ENCODE measurements at places on chromosomes 1 and 21.

DNA sequence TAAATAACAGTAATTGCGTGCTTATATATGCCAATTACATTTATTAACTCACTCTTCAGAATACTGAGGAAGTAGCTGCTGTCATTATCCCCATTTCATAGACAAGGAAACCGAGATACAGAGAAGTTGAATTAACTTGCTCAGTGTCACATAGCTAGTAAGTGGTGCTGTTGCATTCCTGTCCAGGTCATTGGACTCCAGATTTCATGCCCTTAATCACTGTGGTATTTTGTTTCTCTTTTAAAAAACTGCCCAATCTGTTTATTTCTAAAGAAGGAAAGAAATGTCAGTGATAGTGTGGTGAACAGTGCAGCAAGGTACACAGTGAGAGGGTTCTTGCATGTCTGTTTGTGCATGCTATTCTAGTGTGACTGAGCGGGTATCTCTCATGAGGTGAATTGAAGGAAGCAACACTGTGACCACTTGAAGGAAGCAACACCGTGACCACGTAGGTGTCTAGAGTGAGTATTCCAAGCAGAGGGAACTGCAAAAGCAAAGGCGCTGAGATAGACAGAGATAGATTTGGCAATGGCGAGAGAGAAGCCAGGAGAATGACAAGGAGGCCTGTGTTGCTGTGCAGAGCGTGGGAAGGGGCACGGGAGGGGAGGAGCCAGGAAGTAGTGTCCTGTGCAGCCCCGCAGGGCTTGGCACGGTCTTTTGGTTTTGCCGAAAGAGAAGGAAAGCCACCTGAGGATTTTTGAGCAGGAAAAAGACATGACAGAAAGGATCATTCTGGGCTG lies 95.9 kb downstream of the CAMTA1 start:
- no peak for DNase-seq

GRCh38 chr1:116133696-116134475 lies 22.7 kb downstream of the MAB21L3 start:
- no peak for DNase-seq

GRCh38 chr1:30782361-30783255 lies 25.0 kb upstream of the LAPTM5 start:
- peak; percentile 55 for DNase-seq

DNA sequence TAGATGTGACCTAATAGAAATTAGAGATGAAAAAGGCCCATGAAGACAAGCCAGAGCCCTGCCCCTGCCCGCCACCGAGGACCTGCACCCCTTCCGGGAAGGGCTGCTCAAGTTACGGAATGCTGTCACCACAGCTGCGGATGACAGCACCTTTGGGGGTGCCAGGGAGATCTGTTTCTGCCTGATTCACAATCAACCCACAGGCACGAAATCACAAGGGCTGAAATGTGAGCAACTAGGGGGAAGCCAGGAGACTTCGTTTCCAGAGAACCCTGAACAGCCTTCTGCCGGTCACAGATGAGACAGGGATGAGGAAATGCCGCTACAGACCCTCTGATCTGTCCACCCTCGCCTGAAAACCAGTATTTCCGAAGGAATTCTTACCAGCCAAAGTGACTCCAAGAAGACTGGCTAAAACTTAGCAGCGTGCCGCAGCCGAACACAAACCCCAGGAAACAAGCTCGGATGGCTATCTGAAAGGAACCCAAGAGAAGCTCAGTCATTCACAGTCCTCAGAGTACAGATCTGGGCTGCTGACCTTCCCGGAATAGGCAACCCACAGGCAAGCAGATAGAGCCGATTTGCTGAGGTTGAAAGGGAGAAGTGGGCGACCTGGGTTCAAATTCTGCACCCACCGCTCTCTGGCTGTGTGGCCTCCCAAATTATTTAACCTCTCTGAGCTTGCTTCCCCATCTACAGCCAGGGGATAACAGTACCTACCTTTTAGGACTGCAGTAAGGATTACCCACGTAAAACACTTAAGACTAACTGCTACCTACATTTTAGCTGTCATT lies 1.1 kb downstream of the ICMT start:
- no peak for DNase-seq

DNA sequence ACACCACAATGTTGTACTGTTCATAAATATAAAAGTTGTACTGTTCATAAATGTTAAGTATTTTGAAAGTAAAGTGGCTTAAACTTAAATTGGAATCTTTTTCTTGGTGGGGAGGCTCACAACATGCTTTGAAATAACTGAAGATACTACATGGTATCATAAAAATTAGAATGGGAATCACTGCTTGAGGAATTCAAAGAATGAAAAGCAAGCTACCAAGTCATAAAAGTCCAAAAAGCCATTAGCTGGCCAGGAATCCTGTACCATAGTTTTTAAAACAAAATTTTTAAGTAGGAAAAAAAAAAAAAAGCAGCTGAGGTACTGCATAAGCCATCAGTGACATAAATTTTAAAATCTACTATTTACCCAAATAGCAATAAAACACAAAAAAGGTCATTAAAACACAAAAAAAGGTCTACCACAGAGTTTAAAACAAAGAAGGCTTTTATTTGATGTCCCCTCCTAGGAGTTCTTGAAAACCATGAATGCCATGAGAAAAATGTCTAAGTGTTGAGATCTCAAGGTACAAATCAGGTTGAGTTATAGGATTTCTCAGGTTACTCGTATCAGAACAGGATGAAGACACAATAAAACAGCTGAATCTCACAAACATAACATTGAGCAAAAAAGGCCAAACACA lies 8.6 kb downstream of the ZZZ3 start:
- no peak for DNase-seq

GRCh38 chr1:88101041-88101440 lies 583.0 kb upstream of the PKN2 start:
- DNase-seq = no peak

- no peak for DNase-seq
Observed at GRCh38 chr1:233240829-233241682, 54.5 kb downstream of the PCNX2 start.

- no peak for DNase-seq
Observed at GRCh38 chr1:100767176-100767890, 47.8 kb downstream of the VCAM1 start.

DNA sequence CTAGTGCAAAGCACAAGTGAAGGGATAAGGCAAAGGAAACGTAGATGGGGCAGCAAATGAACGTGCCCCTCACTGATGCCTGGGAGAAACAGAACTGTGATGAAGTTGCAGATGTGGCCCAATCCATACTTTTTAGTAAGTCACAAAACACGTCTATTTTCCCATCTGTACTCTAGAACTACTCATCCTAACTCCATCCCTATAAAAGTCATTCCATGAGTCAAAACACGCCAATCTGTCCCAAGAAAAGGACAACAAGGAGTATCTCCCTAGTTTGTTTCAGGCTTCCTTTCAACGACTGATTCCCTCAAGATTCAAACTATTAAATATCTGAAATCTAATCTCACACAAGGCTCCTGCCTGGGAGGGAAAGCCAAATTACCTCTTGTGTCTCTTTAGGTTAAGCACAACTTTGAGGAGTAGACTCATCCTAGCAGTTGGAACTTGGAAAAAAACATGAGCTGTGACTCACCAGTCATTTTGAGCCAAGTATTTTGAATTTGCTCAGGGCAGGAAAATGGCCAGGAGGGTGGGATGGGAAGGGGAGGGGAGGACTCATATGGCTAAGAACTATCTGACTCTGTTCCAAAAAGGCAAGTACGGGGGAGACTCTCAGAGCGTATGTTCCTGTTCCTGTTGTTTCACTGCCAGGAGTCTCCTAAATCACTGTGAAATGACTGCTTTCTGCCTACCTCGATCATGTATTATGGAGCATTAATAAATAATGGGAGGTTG lies 214.5 kb upstream of the CAMK1G start:
- no peak for DNase-seq

DNA sequence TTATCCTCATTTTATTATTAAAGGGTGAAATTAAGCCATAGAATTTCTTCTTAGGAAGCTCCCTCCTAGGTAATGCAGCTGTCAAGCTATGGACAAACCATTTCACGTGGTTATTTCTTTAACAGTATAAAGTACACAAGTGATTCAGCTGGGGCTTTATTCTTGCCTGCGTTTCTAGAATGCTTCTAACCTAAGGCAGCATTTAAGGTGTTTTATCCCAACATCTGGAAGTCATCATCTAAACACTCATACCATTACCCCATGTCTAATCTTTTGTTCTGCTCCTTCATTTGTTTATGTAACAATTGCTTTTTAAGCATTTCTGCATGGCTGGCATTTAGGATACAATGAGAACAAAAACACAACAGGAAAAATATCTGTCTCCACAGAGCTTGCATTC lies 829.2 kb upstream of the ADAMTS5 start:
- no peak for DNase-seq

- no peak for DNase-seq
Observed at GRCh38 chr1:76418531-76418930, 344.0 kb downstream of the ST6GALNAC3 start.

DNA sequence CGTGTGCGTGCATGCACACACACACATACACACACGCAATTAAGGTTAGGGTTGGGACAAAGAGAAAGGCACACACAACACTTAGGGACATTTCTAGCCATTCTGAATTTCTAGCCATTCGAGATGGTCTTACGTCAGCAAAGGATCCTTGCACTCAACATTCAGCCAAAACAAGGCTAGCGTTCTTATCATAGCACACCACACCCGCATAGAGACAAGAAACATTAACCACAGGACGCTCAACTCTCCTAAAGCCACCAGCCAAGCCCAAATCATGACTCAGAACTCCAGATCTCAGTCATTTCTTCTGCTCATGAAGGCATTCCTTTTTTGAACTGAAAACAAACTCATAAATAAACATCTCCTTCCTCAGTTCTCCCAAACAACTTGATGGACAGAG lies 106.8 kb downstream of the LMO4 start:
- no peak for DNase-seq

DNA sequence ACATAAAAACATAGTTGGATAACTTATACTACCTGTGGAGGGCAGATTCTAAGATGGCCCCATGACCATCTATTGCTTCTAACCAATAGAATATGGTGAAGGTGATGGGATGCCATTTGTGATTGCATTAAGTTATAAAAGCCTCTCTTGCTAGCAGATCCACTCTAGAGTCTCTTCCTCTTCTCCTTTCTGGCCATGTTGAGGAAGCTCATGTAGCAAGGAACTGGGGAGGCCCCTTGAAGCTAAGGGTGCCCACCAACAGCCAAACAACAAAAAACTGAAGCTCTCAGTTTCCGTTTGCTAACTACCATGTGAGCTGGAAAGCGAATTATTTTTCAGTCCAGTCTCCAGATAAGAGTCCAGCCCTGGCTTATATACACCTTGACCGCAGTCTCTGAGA lies 16.0 kb upstream of the AGO1 start:
- DNase-seq = no peak

GRCh38 chr1:152864443-152864842 lies 4.6 kb downstream of the LCE7A start:
- no peak for DNase-seq

DNA sequence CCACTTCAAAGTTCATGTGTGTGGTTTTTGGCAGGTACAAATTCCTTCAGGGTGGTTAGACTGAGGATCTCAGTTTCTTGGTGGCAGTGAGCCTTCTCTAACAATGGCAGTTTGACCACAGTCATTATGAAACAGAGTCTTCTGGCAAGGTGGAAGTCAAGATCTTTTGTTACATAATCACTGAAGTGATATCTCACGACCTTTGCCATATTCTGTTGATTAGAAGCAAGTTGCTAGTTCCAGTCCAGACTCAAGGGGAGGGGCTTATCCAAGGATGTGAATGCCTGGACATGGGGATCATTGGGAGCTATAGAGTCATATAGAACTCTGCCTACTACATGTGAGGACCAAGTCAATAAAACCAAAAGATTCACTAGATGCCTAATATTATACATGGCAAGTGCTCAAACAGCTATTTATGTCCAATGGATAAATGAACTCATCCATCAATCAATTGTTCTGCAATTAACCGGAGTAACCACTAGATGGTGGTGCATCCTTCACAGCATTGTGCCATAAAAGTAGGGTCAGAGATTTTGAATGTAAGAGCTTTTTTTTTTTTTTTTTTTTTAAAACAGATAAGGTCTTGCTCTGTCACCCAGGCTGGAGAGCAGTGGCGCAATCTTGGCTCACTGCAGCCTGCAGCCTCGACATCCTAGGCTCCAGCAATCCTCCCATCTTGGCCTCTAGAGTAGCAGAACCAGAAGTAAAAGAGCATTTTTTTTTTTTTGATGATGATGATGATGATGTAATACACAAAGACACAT lies 131.9 kb downstream of the CRB1 start:
- no peak for DNase-seq

GRCh38 chr1:92934395-92935378 lies 26.6 kb downstream of the DIPK1A start:
- no peak for DNase-seq

DNA sequence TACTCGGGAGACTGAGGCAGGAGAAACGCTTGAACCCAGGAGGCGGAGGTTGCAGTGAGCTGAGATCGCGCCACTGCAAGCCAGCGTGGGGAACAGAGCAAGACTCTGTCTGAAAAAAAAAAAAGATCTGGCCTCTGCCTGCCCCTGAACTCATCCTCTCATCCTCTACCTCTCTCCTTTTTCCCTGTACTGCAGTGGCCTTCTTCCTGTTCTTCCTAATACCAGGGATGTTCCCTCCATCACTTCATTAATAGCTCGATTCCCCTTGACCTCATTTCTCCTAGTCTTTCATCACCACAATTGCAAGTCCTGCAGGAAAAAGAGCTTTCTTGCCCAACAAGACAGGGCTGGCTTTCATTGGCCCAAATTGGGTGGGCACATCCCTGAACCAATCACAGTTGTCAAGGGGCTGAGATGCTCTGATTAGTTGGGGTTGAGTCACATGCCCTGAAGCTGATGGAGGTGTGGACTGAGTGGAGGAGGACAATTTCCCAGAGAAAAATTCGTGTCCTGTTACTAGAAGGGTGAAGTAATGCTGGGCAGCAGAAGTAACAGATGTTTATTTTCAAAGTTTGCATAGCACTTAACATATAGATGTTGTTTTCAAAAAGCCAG lies 86.8 kb upstream of the PUM1 start:
- DNase-seq = no peak

DNA sequence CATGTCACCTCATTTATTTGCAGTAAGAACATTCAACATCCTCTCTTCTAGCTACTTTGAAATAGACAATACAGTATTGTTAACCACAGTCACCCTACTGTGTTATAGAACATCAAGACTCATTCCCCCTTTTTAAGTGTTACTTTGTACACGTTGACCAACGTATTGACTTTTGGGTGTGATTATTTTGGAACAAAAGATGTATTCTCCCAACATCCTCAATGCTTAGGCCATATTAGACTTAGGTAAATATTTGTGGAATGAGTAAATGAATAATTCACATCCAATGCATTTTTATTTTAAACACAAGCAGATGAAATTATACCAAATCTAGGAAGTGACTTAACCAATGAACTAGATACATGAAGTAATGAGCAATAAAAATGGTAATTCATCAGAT lies 296.6 kb downstream of the CHRM3 start:
- no peak for DNase-seq

GRCh38 chr1:85584923-85585322 lies 4.4 kb downstream of the CCN1 start:
- DNase-seq = no peak

DNA sequence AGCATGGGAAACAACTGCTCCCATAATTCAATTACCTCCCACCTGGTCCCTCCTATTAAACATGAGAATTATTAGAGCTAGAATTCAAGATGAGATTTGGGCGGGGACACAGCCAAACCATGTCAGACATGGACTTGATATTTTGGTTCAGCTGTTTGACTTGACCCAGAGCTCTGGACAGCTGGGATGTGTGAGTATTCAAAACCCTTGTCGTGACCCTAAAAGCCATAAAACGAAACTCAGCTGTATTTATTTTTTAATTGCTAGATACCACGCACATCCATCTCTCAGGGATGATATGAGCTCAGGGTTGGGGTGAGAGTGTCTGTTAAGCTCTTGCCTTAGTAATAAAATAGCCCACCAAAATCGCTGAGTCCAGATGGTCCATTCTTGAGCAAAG lies 45.4 kb downstream of the RCSD1 start:
- no peak for DNase-seq

GRCh38 chr1:10839188-10839770 lies 42.8 kb upstream of the CASZ1 start:
- DNase-seq = no peak
